ENCODE measurements at places on chromosomes 5 and 9.

GRCh38 chr5:39755986-39756385 lies 331.2 kb upstream of the DAB2 start:
- DNase-seq, result no peak

GRCh38 chr5:173882632-173883031 lies 5.5 kb upstream of the CPEB4 start:
- DNase-seq, result no peak

GRCh38 chr5:33346534-33346933 lies 94.2 kb upstream of the TARS1 start:
- DNase-seq, result no peak

DNA sequence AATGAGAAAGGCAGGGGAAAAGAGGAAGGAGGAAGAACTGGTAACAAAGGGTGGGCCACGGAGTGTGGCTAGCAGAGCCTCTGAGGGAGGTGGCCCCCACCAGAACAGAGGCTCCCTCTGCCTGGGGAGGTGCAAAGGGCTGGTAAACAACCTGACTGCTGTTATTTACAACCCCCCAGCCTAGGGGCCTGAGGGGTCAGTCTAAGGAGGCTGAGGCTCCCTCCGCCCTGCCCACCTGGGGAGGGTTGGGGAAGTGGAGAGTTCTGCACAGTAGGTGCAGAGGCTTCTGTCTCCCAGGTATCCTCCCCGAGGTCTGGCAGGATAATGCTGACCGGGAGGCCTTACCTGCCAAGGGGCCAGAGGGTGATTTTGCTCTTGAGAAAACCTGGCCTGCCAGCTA lies 35.6 kb upstream of the SMU1 start:
- no peak for DNase-seq

DNA sequence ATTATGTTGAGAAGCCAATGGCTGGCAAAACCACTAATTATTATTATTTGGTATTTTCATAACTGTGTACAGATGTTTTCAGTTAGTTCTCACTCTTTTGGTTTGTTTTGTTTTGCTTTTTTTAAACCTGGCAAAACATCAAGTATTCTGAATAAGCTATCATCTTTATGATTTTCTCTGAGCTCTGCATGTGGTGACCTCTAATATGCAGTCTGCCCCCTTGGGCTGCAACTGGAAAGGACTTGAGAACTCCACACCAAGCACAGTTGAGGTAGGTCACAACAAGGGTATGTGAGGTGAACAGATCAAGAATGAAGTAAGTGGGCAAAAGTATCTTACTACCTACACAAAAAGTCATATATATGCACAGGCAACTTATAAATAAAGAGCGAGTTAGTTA lies 202.2 kb downstream of the NFIB start:
- no peak for DNase-seq

- no peak for DNase-seq
Observed at GRCh38 chr5:24232041-24232440, 412.7 kb downstream of the CDH10 start.

DNA sequence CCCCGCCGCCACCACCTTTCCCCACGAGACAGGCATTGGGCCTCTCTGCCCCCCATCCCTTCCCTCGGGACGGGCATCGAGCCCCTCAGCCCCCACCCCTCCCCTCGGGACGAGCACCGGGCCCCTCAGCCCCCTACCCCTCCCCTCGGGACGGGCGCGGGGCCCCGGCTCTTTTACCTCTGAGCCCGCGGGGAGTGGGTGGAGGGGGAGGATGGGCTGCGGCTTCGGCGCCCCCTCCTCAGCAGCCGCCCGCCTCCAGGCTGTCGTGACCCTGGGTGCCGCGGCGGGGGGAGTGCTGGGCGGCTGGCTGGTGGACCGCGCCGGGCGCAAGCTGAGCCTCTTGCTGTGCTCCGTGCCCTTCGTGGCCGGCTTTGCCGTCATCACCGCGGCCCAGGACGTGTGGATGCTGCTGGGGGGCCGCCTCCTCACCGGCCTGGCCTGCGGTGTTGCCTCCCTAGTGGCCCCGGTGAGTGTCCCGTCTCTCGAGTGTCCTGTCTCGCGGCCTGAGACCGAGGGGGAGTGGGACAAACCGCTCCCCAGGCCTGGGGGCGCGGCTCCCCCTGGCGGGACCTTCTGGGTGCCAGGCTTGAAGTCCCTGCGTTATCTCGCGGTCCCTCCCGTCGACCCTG lies 791 bp downstream of the SLC2A8 start:
- no peak for DNase-seq

- DNase-seq, result no peak
Observed at GRCh38 chr5:127153521-127153920, 80.2 kb upstream of the C5orf63 start.

GRCh38 chr5:126094991-126095390 lies 328.2 kb upstream of the GRAMD2B start:
- DNase-seq, result no peak

- DNase-seq, result no peak
Observed at GRCh38 chr5:55920784-55921183, 69.6 kb downstream of the IL31RA start.

GRCh38 chr9:120257483-120257882 lies 322.5 kb downstream of the CDK5RAP2 start:
- no peak for DNase-seq

DNA sequence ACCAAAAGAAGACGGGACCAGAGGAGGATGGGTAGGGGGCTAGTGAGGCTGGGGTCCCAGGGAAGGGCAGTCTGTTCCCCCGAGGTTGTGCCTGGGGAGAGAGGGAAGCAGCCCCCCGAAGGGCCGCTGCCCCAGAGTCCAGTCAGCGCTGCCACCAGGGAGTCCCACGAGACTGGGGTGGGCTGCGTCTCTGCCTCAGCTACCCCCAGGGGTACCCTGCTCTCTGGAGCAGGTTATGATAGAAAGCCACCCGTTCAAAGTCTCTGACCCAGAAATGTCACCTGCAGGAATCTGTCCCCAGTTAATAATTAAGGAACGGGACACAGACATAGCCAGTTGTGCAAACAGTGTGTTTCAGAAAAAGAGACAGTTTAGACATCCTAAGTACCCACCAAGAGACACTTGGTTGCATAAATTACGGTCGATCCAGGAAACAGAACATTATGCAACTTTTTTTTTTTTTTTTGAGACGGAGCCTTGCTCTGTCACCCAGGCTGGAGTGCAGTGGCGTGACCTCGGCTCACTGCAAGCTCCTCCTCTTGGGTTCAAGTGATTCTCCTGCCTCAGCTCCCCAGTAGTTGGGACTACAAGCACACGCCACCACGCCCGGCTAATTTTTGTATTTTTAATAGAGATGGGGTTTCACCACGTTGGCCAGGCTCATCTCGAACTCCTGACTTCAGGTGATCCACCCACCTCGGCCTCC lies 10.7 kb upstream of the AGPAT2 start:
- DNase-seq, result no peak

DNA sequence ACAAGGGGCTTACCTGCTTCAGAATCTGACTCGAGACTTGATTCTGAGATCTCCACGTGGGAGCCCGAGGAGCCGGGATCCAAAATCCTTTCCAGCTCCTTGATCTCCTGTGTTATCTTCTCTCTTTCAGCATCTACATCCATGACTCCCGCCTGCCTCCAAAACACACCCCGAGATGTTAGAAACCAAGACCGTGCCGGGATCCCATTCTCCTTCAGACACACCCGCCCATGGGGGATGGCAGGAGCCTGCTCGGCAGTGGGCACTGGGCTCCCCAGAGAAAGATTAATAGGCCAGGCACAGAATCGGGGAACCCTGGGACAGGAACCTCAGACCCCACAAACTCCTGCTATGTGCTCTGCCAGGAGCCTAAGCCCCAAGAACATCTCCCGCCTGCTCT lies 1.7 kb downstream of the SNAPC4 start:
- no peak for DNase-seq

GRCh38 chr5:115343855-115344254 lies 47.4 kb upstream of the CCDC112 start:
- DNase-seq, result no peak

DNA sequence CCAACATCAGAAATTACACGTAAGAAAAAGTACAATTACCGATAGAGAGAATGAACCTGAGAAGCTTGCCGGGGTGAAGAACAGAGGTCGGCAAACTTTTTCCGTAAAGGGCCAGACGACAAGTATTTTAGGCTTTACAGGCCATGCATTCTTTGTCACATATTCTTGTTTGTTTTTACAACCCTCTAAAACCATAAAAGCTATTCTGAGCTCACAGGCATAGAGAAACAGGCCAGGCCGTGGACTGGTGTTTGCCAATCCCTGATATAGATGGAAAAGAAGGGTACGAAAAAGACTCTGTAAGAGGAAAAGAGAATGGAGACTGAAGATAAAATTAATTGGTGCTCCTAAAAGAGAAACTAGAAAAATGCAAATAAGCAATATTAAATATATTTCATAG lies 15.4 kb downstream of the SFXN1 start:
- DNase-seq, result no peak

DNA sequence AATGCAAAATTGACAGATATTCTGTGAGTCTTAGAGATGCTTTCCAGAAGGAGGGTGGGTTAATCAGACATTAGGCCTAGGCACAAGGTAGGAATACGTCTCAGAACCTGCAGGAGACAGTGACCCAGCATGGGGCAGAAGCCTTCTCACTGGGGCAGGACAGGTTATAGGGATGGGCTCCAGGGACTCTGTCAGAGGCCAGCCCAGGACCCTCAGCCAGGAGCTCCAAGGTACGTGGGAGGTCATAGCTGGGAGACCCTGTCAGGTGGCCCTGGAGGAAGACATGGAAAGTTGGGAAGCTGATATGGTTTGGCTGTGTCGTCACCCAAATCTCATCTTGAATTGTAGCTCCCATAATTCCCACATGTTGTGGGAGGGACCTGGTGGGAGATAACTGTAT lies 450.4 kb downstream of the GADD45G start:
- no peak for DNase-seq

GRCh38 chr9:9893837-9894236 lies 719.0 kb downstream of the PTPRD start:
- no peak for DNase-seq

- DNase-seq, result no peak
Observed at GRCh38 chr5:1104327-1105006, 7.4 kb downstream of the SLC12A7 start.

GRCh38 chr9:125433461-125434011 lies 171.9 kb downstream of the GAPVD1 start:
- DNase-seq, result no peak

- no peak for DNase-seq
Observed at GRCh38 chr5:149559706-149560105, 8.5 kb upstream of the CSNK1A1 start.

DNA sequence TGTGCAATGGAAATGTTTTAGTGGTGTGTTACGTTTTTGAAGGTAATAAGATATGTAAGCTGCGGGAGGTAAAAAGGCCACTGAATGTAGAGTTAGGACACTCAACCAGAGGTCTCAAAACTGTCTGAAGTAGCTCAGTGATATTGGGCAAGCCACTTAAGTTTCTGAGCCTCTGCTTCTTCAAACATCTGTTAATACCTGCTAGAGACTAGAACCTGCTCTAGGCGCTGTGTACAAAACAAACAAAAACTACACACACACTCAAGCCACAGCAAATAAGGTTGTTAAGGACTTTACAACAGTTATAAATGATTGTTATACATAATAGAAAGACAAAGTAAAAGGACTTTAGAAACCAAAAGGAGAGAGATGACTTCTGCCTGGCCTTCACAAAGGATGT lies 24.6 kb upstream of the FAM240B start:
- DNase-seq, result no peak

GRCh38 chr9:89137542-89138462 lies 40.8 kb downstream of the SHC3 start:
- DNase-seq, result no peak

GRCh38 chr5:109844695-109845094 lies 155.0 kb downstream of the MAN2A1 start:
- DNase-seq, result no peak

DNA sequence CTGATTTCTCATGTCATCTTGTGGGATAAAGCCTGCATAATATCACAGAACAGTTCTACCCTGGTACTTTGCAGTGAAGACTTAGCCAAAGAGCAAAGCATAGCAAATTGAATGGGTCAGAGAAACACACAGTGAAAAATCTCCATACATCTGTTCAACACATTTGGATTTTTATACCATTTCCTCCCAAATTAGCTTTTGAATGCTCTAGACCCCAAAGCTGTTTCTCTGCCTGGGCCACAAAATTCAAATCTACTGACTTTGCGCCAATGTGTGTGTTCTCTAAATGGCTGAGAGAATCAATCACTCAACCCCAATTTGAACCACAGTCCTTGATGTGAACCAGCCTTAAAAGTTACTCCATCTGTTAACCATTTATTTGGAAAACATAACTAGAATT lies 236.9 kb upstream of the NFIL3 start:
- no peak for DNase-seq

- DNase-seq, result no peak
Observed at GRCh38 chr5:99639905-99640304, 711.1 kb upstream of the CHD1 start.

GRCh38 chr9:112868461-112868860 lies 22.2 kb downstream of the SLC46A2 start:
- no peak for DNase-seq

DNA sequence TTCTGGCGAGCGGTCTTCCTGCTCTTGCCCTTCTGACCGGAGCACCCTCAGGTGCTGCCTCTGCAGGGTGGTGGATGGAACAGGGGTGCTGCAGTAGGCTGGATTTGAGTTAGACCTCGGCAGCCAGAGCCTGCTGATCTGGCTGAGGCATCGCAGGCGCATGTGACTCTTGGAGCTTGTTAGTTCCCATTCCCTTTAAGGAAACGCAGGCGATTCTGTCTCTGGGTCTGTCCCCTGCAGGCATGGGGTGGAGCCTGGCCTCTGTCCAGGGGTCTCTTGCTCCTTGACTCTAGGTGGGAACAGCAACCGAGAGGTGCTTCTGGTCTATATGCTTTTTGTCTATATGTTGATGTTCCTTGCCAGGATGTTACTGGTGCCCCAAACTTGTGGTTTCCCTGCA lies 3.1 kb downstream of the WNK2 start:
- no peak for DNase-seq

- DNase-seq, result no peak
Observed at GRCh38 chr9:131714821-131715220, 25.1 kb downstream of the RAPGEF1 start.

GRCh38 chr5:627840-628239 lies 15.7 kb downstream of the CEP72 start:
- DNase-seq, result no peak

- DNase-seq, result no peak
Observed at GRCh38 chr9:93059011-93059714, 662 bp downstream of the SUSD3 start.

GRCh38 chr5:134413046-134413445 lies 1.4 kb upstream of the CDKN2AIPNL start:
- DNase-seq, result no peak
